Ureter (tissue), 1 donor: ENCODE measurements at places on chromosomes 1 and 21. TPM values are rescaled to one million over a fixed set of nuclear protein-coding genes. Genes with fewer than 3 reads are reported as not detected.
A peak's percentile ranks its signal among the peaks of the same experiment; 100 is the strongest.

- DNase-seq = peak; percentile 58
These were observed 24.4 kb upstream of the PWP2 start for GRCh38 chr21:44082648-44083440.

DNA sequence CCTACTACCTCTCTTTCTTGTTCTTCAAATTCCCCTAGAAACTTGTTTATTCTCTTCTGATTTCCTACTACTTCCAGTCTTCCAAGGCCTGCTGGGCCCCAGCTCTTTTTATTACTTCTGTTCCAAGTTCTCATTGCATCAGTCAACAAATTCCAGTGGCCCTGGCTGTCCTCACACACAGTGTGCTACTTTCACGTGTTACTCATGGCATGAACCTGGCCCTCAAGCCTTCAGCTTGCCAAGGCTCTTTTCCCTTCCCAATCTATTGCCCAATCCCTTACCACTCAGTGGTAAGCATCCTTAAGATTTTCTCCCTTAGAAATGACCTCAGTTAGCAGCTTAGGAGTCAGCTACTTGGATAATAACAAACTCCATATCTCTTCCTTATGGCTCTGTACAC, 613.5 kb downstream of the LMO4 start:
- no peak for DNase-seq

The LRRC7 gene
- total RNA-seq = 2.4 TPM

DNA sequence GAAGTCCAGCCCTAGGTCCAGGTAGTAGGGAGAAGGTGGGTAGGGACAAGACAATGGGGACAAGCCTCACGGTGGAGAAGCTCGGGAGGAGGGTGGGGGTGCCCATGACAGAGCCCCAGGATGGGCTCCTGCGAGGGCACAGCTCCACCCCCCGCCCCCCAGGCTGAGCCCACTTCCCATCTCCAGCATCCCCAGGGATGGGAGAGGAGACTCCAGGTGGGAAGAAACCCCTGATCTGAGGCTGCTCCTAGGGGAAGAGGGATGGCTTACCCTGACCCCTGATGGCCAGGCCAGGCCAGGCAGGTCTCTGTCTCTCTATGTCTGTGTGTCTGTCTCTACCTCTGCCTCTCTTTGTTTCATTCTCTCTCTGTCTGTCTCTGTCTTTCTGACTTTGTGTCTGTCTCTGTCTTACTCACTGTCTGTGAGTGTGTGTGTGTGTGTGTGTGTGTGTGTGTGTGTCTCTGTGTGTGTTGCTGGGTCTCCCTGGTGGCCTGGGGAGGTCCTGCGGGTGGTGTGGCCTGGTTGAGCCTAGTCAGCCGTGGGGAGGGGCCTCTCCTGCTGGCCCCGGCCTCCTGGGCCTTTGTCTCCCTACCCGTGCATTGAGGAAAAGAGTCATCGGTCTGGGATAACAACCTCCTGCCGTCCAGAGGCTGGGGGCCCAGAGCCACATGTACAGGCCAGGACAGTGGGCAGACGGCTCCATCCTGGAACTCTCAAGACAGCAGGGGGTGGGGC, 45.7 kb downstream of the WNT9A start:
- DNase-seq = no peak

GRCh38 chr1:182087719-182088350, 26.3 kb upstream of the ZNF648 start:
- DNase-seq = peak; percentile 73

- DNase-seq = no peak
These were observed 32.9 kb downstream of the ARHGEF10L start for GRCh38 chr1:17572264-17572985.

DNA sequence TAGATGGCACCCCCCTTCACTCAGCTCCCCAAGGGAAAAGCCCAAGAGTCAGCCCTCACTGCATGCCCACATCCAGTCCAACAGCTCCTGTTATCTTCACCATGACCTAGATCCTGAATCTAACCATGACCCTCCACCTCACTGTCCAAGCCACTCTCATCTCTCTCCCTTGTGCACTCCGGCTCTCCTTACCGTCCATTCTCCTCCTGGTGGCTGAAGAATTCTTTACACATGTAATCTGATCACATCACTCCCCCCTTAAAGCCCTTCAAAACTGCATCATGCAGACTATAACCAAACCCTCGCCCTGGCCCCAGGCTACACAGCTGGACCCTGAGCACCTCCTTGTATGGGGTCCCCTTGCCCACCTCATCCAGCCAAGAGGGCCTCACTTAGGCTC, 14.0 kb upstream of the PAQR7 start:
- DNase-seq = no peak

- no peak for DNase-seq
These were observed 13.5 kb upstream of the SPATA1 start for GRCh38 chr1:84492726-84493125.

The KLHDC8A gene
- total RNA-seq = not detected

The PPFIA4 gene
- total RNA-seq = 2.4 TPM

DNA sequence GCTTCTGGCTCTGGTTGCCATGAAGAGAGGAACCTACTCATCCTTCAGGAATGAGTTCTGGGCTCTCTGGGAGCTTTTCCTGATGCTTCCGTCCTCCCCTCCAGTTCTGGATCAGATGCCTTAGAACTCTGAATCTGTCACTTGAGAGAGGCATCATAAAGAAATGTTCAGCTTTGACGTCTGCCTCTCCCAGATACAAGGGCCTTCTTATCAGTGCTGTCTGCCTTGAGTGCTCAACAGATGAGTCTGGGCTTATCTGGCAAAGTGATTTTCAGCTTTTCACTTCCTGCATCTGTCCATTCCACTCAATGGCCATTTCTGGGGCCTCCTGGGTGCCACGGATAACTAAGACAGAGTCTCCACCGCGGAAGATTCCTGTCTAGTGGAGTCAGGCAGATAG, 12.3 kb upstream of the OTUD3 start:
- DNase-seq = no peak

DNA sequence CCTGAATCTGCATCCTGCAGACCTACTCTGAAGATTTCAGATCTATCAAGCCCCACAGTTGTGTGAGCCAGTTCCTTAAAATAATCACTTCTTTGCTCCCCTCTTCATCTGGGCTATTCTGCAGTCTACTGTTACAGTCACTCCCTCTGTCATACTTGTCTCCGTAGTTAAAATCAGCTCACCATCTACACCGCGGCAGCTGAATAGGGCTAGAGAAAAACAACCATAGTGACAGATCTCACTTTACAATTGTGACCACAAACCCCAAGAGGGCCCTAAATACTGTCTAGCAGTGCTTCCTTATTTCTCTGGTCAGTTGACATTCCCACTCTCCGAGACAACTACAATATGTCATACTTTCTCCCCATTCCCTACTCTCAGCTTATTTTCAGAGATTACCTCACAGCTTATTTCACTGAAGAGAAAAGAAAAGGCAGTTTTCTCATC, 12.9 kb downstream of the DESI2 start:
- no peak for DNase-seq
